ENCODE measurements at places on chromosomes 6 and 20.

- DNase-seq: no peak
Measured at GRCh38 chr20:40584130-40584809, 104.8 kb downstream of the MAFB start.

DNA sequence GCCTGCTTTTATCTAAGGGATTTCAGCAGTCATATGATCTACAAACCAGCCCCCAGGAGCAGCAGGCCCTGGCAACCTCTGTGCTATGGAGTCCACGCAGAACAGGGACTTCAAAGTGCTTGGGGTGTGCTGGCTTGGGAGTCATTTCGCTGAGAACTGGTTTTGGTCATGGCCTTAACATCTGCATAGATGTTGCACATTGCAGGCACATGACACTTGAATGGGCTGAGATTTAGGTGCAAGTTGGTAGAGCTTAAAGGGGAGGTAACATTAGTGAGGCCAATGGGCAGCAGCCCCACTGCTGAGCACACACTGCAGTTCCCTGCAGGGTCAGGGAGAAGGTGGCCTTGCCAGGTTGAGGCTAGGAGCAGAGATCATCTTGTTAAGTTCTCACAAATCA lies 43.6 kb downstream of the RREB1 start:
- no peak for DNase-seq

- DNase-seq: no peak
Measured at GRCh38 chr20:62069741-62070216, 4.1 kb upstream of the TAF4 start.

- no peak for DNase-seq
Measured at GRCh38 chr6:22366214-22366613, 69.4 kb upstream of the PRL start.

GRCh38 chr20:32072168-32072750 lies 20.2 kb downstream of the HCK start:
- no peak for DNase-seq

DNA sequence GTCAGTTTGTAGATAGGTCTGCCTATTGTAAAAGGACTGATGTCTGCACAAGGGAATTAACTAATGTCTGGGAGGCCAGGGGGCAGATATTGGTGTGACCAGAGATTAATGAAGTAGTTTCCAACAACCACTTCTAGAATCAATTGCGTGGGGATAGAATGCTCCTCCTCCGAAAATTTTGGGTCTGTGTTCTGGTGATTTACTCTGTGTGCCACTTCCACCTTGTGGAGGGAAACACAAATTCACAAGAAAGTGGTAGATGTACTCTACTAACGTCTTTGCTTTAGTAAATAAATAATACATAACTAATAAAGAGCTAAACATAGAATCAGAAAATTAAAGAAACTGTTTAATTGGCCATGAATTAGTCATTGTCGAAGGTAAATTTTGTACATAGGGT lies 25.5 kb downstream of the TMEM14A start:
- no peak for DNase-seq

DNA sequence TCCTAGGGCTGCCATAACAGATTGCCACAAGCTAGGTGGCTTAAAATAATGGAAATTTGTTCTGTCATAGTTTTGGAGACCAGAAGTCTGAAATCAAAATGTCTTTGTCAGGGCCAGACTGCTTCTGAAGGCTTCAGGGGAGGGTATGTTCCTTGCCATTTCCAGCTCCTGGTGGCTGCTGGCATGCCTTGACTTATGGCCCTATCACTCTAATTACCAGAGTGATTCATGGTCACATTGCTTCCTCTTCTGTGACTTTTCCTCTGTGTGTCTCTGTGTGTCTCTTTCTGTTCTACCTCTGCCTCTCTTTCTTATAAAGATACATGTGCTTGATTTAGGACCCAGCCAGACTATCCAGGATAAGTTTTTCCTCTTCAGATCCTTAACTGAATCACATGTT lies 635.2 kb upstream of the IMPG1 start:
- no peak for DNase-seq

DNA sequence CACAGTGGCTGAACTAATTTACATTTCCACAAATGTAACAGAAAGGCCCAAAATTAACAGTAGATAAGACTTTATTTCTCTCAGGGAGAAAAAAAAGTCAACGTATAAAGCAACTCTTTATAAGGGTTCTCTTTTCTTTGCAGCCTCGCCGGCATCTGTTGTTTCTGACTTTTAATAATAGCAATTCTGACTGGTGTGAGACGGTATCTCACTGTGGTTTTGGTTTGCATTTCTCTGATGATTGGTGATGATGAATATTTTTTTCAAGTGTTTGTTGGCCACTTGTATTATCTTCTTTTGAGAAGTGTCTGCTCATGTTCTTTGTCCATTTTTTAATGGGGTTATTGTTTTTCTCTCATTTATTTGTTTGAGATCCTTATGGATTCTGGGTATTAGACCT lies 27.2 kb upstream of the FKBP1A start:
- no peak for DNase-seq

- no peak for DNase-seq
Measured at GRCh38 chr6:116180375-116180774, 54.4 kb upstream of the COL10A1 start.

GRCh38 chr6:169019727-169020491 lies 233.7 kb downstream of the THBS2 start:
- DNase-seq: no peak

GRCh38 chr6:7512320-7512719 lies 29.2 kb upstream of the DSP start:
- DNase-seq: no peak

DNA sequence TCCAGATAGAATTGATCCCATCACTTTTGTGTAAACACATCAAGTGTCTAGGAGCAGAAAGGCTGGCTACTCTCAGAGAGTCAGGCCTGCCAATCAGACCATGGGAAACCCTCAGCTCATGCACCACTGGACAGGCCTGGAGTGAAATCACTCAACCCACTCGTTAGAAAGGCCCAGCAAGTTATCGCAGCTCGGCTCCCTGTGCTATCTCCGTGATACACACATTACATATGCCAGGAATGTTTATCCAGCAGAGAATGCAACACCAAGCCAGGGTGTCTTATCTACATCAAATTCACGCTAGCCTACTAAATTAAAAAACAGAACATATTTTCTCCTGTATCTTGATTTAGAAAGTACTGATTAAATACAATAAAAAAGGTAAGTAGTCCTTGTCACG lies 232.4 kb upstream of the FOXQ1 start:
- DNase-seq: no peak

DNA sequence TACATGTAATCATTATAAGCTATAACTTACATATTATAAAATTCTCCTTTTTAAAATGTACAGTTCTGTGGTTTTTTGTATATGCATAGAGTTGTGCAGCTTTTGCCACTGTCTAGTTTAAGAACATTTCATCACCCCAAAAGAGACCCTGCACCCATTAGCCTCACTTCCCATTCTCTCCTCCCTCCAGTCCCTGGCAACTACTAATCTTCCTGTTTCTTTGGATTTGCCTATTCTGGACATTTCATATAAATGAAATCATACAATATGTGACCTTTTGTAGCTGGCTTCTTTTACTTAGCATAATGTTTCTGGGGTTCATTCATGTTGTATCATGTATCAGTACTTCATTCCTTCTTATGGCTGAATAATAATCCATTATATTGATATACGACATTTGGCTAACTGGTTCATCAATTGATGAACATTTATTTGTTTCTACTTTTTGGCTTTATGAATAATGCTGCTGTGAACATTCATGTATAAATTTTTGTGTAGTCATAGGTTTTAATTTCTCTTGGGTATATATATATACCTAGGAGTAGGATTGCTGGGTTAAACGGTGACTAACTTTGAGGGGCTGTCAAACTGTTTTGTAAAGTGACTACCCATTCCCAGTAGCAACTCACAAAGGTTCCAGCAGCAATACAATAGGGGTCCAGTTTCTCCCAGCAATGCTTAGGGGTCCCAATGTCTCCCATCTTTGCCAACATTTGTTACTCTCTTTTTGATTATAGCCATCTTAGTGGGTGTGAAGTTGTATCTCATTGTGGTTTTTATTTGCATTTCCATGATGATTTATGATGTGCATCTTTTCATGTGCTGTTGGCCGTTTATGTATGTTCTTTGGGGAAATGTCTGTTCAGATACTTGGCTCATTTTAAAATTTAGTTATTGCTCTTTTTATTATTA lies 10.7 kb downstream of the PTPRA start:
- no peak for DNase-seq

DNA sequence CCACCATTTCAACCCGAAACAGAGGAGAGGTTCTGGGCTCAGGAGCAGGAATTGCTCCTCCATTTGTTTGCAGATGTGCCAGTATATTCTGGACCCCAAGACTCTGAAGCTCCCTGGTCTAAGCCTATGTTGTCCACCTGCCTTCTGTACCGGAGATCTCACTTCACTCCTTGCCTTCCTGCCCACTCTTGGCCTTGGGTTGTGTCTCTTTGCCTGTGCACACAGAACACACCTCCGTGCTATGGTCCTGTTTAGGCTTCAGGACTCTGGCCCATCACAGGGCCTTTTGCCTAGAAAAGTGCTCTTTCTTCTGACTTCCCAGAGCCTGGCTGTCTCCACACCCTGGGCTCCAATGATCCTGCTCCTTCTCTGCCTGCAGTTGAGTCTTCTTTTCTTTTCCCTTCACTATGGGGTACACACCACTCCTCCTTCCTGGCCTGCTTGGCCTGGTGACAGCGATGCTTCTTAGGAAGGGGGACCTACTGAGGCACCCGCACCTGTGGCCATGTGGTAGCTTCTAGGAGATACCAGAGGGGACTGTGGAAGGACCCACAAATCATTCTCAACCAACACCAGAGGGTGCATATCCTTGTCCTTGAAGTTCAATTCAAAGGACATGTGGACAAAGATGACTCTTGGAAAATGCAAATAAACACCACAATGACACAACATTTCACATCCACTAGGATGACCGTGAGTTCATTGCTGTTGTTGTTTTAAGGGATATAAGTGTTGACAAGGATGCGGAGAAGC lies 75.1 kb downstream of the FOXA2 start:
- no peak for DNase-seq

GRCh38 chr20:13492001-13492481 lies 146.7 kb downstream of the TASP1 start:
- DNase-seq: no peak

DNA sequence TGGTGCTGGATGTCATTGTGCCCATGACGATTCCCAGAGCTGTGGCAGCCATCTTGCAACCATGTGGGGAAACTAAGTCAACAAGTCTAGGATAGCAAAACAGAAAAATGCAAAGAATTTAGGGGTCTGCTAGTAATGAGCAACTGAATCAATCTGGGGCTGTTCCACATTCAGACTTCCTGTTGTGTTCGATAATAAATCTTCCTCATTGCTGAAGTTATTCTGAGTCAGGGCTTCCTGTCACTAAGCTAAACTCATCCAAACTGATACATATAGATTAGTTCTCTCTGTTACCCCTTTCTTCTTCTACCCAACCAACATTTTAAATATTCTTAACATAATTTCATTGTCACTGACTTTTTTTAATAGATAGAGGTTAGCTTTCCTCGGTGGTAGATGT lies 205.9 kb downstream of the HACE1 start:
- no peak for DNase-seq

- no peak for DNase-seq
Measured at GRCh38 chr20:17849901-17850683, 118.5 kb downstream of the SNX5 start.

GRCh38 chr6:17663226-17663625 lies 43.5 kb downstream of the NUP153 start:
- DNase-seq: no peak

DNA sequence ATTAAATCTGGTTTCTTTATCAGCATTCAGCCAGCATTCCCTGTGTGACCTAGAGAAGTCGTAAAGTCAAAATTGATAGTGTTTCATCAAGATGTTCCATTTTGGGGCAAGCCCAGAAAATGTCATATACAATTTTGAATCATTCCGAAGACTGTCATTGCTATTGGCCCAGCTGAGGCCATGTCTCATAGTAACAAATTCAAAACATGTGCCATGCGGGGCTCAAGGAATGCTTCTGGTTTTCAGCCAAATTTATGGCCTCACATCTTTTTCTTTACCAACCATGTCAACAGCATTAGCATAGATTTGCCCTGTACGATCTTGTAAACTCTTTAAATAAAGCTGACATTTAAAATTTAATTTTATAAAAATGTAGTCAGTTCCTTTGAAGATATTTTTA lies 314.7 kb downstream of the PAX1 start:
- DNase-seq: no peak

GRCh38 chr6:147136057-147136456 lies 68.2 kb upstream of the STXBP5 start:
- no peak for DNase-seq

- no peak for DNase-seq
Measured at GRCh38 chr6:157487110-157487773, 106.3 kb downstream of the ZDHHC14 start.

GRCh38 chr20:62489186-62489931 lies 13.6 kb upstream of the GATA5 start:
- no peak for DNase-seq

- DNase-seq: no peak
Measured at GRCh38 chr6:169190970-169191369, 62.7 kb downstream of the THBS2 start.

DNA sequence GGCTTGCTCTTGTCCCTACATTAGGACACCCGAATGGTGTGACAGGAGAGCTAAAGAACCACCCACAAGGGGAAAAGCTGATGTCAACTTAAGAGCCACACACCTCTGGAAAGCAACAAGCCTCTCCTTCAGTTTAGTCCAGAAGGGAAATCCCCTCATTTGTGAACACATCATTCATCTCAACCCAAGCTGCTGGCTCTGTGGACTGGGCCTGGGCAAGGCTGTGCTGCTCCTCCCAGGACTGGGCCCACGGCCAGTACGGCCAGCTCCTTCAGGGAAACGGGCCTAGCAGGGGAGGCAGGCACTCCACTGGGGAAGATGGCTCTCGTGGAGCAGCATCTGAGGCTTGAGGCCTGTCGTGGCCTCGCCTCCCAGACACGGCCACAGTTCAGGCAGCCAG lies 12.8 kb upstream of the SLC4A11 start:
- no peak for DNase-seq

- no peak for DNase-seq
Measured at GRCh38 chr6:71015392-71015791, 58.5 kb upstream of the B3GAT2 start.

GRCh38 chr20:63178446-63178820 lies 37.5 kb downstream of the YTHDF1 start:
- no peak for DNase-seq
